ENCODE measurements at places on chromosomes 7 and 10. TPM values are rescaled to one million over a fixed set of nuclear protein-coding genes. Genes with fewer than 3 reads are reported as not detected.

MBL2 gene
- total RNA-seq, result not detected

C10orf143 gene
- total RNA-seq, result 3.4 TPM

ZCCHC24 gene
- total RNA-seq, result 60.0 TPM

DNA sequence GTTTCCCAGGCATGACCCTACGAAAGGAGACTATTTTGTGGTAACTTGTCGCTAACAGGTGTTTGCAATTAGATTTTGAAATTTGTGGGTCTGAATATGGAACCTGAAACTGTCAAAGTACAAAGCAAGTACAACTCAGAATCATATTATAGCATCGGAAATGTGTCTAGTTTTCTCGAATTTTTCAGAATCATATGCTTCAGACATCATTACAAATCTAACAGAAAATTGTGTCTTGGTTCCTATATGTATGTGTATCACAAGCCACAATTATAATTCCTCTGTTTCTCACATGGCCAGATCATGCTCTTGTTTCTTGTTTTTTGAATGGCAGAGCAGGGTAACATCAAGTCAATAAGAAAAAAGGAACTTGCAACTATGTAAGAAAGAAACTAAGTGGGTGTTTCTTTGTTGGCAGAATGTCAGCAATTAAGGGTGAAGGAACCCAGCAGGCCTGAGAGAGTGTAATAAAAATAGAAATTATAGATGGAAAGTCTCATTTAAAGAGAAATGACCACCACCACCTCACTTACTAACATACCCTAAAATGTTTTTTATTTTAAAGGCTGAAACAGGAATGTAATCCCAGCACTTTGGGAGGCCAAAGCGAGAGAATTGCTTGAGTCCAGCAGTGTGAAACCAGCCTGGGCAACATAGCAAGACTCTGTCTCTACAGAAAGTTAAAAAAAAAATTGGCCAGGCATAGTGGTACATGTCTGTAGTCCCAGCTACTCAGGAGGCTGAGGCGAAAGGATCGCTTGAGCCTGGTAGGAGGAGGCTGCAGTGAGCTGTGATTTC, 51.3 kb downstream of the PRTFDC1 start:
- no peak for DNase-seq

DNA sequence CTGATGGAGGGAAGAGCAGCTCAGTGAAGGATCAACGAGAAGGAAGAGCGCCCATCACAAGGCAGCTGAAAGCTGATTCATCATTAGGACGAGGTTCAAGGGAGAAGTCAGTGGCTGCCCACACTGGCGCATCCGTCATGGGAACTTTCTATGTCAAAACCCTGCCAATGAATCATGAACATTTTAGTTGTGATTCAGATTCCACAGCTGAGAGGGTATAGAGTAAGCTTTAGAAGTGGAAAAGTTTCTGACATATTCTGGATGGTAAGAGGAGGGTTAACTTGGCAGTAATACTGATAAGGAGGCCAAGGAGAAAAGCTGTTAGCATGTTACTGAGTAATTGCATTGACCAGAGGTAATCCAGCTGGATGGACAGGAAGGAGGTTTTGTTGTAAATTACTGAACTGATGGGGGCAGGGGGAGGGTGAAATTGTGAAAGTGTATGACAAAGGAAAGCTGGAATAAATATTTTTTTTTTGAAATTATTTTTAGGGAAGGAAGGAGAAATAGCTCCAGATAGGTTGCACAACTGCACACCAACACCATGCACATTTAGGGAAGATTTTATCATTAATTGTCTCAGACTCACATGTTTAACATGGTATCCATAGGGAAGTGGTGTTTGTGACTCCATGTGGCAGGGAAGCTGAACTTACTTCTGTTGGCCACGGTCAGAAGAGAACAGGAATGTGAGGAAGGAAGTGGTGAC, 78.3 kb upstream of the NRP1 start:
- no peak for DNase-seq

- no peak for DNase-seq
These were observed 187.9 kb downstream of the DPY19L1 start for GRCh38 chr7:34849163-34849960.

- no peak for DNase-seq
These were observed 1256.8 kb upstream of the SORCS1 start for GRCh38 chr10:108421266-108421665.

DNA sequence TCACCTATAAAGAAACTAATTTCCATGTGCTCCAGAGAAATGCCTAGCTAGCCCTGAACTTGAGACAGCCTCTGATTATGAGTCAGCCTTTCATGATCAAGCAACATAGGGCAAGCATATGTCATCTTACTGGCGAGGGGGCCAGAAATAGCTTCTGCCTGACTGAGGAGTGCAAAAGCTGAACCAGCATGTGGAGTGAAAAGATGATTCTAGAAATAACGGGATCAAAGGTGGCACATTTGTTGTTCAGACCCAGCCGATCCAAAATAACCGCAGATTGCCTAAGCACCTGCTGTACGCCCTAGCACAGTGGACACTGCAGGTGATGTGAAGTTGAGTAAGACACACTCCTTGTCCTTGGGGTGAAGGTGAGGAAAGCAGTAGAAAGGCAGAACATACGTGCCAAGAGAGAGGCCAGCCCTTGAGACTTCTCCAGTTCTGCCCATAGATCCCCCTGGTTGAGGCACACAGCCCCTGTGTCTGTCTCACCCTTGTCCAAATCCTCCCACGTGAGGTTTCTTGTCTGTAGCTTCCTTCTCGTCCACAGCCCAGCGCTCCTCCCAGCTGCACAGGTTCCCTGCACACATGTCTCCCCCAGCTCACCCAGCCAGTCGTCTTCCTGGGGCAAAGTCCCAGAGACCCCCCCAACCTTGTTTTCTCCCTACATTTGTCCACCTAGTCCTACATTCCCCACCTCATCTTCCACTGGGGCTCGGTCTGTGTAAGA, 2.8 kb upstream of the BCL7B start:
- DNase-seq, result no peak

All from endothelial cell (in vitro differentiated cells).